ENCODE measurements at places on chromosomes 1 and 21.

- DNase-seq = no peak
Observed at GRCh38 chr21:31848326-31848985, 24.4 kb upstream of the HUNK start.

- DNase-seq = no peak
Observed at GRCh38 chr1:70265946-70266345, 44.8 kb downstream of the SRSF11 start.

DNA sequence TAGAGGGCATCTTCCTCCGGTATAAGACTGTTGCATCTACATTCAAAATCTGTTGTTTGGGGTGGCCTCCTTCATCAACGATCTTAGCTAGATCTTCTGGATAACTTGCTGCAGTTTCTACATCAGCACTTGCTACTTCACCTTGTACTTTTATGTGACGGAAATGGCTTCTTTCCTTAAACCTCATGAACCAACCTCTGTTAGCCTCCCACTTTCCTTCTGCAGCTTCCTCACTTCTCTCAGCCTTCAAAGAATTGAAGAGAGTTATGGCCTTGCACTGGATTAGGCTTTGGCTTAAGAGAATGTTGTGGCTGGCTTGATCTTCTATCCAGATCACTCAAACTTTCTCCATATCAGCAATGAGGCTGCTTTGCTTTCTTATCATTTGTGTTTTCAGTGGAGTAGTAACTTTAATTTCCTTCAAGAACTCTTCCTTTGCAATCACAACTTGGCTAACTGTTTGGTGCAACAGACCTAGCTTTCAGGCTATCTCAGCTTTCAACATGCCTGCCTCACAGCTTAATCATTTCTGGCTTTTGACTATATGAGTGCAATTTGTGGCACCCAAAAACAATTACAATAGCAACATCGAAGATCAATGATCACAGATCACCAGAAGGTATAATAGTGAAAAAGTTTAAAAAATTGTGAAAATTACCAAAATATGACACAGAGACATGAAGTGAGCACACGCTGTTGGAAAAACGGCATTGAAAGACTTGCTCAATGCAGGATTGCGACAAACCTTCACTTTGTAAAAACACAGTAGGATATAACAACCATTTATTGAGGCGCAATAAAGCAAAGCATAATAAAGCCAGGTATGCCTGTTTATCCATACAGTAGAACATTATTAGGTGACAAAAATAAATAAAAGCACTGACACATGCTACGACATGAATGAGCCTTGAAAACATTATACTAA lies 56.7 kb upstream of the GFI1 start:
- DNase-seq = no peak

DNA sequence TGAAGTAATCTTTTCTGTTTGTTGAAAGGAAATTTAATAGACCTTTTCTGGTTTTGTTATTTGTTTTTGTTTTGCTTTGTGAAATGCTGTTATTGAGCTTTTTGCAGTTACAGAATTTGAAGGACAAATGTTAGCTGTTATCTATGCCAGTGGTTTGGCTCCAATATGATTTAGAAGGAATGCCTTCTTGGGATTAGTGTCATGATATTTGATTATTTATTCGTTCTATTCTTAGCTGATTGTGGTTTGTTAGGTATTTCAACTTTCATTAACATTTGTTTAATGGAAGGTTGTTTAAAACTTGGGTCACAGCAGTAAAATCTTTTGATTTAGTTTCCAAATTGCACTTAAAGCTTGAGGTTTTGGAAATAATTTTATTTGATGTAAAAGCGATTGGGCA lies 33.5 kb downstream of the ADGRL2 start:
- no peak for DNase-seq

- no peak for DNase-seq
Observed at GRCh38 chr1:67921725-67922489, 88.6 kb upstream of the GNG12 start.

DNA sequence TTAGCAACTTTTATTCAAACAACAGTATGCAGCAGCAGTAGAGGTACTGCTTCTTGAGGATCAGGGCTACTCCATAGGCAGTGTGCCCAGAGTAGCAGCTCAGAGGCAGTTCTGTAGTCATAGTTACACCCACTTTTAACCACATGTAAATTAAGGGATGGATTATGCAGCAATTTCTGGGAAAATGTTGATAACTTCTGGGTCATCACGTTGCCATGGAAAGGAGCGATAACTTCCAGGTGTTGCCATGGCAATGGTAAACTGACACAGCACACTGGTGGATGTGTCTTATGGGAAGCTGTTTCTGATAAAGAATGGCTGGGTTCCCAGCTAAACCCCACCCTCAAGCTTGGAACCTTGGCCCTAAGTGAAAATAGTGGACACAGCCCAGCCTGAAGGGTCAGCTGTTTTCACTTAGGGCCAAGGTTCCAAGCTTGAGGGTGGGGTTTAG lies 29.0 kb upstream of the PLA2G2A start:
- no peak for DNase-seq
